ENCODE measurements at places on chromosomes 2 and 18. TPM values are rescaled to one million over a fixed set of nuclear protein-coding genes. Genes with fewer than 3 reads are reported as not detected.

DNA sequence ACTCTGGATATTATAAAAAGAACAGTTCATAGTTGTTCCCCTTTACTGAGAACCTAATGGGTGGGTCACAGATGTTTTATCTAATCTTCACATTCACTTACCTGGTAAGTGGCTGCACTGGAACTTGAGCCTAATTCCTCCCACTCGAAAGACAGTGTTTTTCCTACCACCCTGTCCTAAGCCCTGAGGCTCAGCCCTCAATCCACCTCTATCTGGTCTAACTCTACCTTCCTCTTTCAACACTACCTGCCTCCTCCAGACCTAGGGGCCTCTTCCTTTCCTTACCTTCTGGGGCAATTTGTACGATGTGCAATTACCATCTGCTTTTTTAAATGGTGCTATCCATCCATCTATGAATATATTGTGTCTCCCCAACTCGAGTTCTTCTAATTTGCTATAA, 9.7 kb upstream of the KIF3C start:
- DNase-seq: no peak

DNA sequence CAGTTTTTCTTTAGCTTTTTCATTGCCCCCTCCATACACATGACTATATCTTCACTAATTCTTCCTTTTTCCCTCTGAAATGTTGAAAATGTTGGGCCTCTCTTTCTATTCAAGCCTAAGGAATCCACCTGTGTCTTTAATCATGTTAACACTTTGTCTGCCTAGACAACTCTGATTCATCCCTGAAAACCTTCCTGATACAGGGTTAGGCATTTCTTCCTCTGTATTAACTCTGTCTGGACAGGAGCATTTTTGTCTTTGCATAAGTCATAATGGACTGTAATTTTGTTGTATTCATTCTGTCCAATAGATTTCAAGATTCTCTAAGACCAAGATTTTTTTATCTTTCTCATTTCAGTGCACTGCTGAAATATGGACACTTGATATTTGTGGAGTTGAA, 297.3 kb downstream of the IKZF2 start:
- DNase-seq: no peak

DNA sequence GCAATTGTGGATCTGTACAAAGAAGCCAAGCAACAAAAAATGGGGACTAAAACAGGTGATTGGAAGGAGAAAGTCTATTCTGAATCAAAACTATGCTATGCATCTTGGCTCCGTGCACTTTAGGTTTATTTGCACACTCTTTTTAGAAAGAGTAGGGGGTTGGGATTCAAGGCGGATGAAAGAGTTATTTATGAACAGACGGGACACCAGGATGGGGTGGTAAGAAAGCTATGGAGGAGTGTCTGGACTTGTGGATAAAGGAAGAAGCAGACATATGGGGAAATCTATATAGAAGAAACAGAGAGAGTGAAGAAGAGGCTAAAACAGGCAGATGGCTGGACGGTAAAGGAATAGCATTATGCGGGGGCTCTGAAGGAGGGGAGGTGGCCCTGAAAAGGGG, 57.8 kb downstream of the TCF4 start:
- no peak for DNase-seq

DNA sequence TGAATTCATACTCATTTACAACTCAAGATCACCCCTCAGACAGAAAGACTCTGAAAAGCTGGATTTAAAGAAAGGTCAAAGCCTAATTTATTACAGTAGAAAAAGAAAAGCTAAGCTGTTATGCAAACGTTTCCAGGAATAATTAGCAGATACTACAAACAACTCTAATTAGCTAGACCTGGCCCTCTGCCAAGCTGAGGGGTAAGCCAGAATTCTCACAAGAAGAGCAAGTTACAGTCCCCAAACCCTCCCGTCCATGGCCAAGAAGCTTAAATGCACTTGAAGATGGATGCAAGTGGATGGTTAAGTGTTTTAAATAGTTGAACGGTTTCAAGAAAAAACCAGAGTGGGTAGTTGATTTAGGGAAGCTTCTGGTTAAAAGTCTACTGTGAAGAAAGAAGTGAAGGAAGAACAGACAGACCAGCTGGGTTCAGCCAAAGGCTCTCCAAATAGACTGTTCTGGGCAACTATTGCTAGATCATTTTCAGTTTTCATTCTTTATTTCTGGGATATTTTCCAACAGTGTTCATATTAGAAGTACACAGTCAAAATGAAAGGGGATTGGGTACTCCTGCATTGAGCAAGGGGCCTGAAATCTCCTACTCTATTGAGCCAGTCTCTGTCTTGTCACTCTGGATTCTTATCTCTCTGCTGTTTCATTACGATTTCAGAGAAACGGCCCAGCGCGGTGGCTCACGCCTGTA, 4.8 kb downstream of the LMAN2L start:
- no peak for DNase-seq

DNA sequence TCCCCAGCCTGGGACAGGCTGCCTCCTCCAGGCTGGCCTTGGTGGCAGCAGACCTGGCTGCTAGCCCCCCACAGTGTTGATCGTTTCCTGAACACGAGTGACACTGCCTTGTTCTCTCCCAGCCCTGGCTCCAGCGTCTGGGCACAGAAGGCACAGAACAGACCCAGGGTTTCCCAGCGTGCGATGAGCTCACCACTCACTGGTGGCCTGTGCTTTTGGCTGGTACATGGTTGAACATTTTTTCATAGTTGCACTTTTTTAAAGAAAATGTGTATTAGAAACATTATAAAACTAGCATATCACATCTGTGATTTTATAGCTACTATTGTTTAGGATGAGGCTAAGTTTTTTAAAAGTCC, 40.9 kb downstream of the SCTR start:
- no peak for DNase-seq

DNA sequence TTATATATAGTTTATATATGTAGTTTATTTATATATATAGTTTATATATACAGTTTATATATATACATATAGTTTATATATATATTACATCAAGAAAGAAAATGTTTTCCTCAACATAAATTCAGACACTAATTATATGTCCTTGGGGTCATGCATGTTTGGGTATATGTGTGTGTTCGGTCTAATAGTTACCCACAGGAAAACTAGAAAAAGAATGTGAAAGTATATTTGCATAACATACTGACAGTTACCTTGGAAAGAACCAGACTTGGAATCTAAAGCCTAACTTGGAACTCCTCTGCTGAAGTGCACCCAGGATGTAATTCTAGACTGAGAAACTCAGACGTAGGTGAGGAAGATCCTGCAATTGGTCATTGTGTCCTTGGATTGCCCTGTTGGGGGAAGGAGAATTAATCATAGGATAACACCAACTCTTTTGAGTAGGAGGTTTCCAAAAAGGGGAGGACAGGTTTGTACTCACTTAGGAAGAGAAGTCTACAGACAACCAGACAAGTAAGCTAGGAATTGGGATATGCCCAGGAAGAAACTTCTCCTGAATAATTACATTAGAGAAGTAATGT, 8.9 kb upstream of the SLC25A12 start:
- DNase-seq: no peak

The ZNF804A gene
- polyA plus RNA-seq: 0.96 TPM

The TUBB8B gene
- 0.10 TPM for polyA plus RNA-seq
